ENCODE measurements at places on chromosomes 7 and 10.
A peak's percentile ranks its signal among the peaks of the same experiment; 100 is the strongest.

DNA sequence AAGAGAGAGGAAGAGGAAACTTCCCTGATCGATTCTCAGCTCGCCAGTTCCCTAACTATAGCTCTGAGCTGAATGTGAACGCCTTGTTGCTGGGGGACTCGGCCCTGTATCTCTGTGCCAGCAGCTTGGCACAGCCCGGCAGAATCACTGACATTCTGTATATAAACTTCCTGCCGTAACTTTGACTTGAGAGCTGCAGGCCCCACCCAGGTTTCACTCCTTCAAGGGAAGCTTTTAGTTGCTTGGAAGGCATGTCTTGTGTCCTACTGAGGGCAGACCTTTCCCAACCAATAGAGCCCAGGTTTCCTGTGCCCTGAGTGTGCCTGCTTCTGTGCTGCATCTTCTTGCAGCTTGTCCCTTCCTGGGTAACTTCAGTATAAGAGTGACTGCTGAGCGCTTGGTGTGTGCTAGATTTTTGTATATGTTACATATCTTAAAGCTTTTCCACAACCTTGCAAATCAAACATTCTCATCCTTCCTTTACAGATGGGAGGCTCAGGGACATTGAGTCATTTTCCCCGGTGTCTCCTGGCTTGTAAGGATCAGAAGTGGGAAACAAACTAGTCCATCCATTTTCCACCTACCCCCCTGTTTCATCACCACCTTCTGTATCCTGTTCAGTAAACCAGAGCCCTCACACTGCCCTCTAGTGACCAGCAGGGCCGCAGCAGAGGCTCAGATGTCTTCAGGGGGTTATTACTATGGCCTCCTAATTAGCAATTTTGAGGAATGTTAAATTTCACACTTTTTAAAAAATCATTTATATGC, 225.2 kb upstream of the PRSS58 start:
- DNase-seq, result peak; percentile 29

- DNase-seq, result no peak
Observed at GRCh38 chr7:95684037-95684436, 87.7 kb upstream of the PDK4 start.

DNA sequence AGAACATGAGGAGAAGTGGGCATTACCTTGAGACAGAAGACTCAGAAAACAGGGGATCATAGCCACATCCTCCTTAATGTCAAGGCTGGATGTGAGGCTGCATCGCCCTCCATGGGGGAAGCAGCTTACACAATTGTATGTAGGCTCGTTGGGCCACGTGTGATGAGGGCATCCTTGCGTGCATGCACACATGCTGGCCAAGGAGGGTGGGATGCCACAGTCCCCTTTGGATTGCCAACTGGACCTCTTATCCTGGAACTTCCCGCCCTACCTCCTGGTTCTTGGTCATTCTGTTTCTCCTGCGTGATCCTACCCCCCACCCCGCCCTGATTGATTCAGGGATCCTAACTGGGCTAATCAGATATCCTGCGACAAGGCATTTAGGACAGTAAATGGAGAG, 102.0 kb downstream of the PRKAG2 start:
- no peak for DNase-seq

GRCh38 chr7:18524248-18524647, 28.7 kb downstream of the HDAC9 start:
- DNase-seq, result no peak

- no peak for DNase-seq
Observed at GRCh38 chr10:59831658-59832503, 74.5 kb downstream of the CCDC6 start.
